Endothelial cell of umbilical vein (primary cell): ENCODE measurements at places on chromosomes 1 and 21. TPM values are rescaled to one million over a fixed set of nuclear protein-coding genes. Genes with fewer than 3 reads are reported as not detected.

GRCh38 chr1:227789084-227790033 is 26.1 kb upstream of the PRSS38 start:
- DNase-seq, result no peak

GRCh38 chr1:197908716-197909220 is 6.3 kb downstream of the C1orf53 start:
- no peak for DNase-seq

- DNase-seq, result no peak
These were observed 82.6 kb upstream of the GALNT2 start for GRCh38 chr1:229984310-229984991.

DNA sequence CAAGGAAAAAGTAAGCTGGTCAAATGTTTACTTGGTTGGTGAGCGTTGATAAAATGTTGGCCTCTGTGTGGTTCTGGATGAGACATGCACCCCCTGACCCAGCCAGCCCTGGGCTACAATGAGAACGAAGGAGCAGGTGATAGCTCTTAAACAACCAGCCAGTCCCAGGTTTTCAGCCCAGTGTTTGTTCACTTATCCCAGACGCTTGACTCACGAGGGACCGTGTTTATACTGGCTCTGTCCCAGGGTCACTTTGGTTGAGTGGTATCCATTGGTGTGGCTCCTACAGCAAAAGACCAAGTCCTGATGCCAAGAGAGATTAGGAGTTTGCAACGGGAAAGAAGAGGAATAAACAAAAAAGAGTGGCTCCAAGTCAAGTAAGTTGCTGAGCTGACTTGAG is 86.9 kb downstream of the KCNJ15 start:
- peak; percentile 89 for DNase-seq

DNA sequence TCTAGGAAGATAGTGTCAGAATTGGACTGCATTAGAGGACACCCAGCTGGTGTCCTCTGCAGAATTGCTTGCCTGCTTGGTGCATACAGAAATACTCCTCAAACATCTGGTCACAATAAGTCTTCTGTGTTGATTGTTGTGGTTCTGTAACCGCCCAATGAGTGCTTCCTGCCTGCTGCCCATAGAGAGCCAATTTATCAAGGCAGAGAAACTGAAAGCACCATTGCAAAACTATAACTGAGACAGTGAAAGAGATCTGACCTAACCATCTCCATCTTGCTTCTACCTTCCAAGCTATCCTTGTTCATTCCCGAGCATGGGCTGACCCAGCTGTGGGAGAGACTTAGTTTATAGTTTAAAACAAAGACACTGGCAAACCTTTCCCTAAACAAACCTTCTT is 462.4 kb upstream of the RGS18 start:
- DNase-seq, result no peak

DNA sequence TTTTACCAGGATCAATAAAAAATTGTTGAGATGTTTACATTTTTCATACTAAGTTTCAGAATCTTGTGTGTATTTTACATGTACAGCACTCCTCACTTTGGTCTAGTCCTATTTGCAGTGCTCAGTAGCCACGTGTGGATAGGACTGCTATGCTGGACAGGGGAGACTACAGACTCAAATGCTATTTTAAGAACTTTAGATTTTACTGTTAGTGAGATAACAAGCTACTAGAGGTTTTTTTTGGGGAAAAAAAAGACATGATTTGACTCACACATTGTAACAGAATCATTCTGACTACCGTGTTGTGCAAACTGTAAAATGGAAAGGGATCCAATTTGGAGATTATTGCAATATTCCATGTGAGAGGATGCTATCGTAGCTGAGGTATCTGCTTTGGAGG is 418.9 kb upstream of the PRMT6 start:
- no peak for DNase-seq

- no peak for DNase-seq
These were observed 2.2 kb upstream of the KRTAP10-12 start for GRCh38 chr21:44694776-44695175.

ERICH3 gene
- total RNA-seq, result not detected in 2 replicates

MEAF6 gene
- 50.5 and 62.5 TPM in 2 replicates for total RNA-seq

RIPK4 gene
- not detected in 2 replicates for total RNA-seq

BLACAT1 gene
- total RNA-seq, result not detected in 2 replicates

NCF2 gene
- not detected in 2 replicates for total RNA-seq
